MCF 10A (cell line): ENCODE measurements at places on chromosomes 6 and 20. TPM values are rescaled to one million over a fixed set of nuclear protein-coding genes. Genes with fewer than 3 reads are reported as not detected.

Gene CCN2
- total RNA-seq, result 10.9 and 49.4 TPM in 2 replicates

Gene UBE2J1
- 39.0 and 40.0 TPM in 2 replicates for total RNA-seq

Gene RIN2
- total RNA-seq, result 16.8 and 23.9 TPM in 2 replicates

Gene CD93
- total RNA-seq, result not detected in 2 replicates

Gene HINT3
- total RNA-seq, result 17.9 and 20.2 TPM in 2 replicates

Gene LY86
- not detected in 2 replicates for total RNA-seq

Gene SLC22A23
- total RNA-seq, result 11.5 and 11.9 TPM in 2 replicates

Gene RSPH4A
- not detected in 2 replicates for total RNA-seq

Gene ADGRG6
- 28.8 and 44.2 TPM in 2 replicates for total RNA-seq

Gene ZBTB46
- 0.63 and 0.71 TPM in 2 replicates for total RNA-seq

Gene UFL1
- 41.6 and 48.0 TPM in 2 replicates for total RNA-seq

Gene SOD2
- total RNA-seq, result 424 and 600 TPM in 2 replicates

Gene ACSS2
- total RNA-seq, result 36.6 and 42.0 TPM in 2 replicates

Gene MCM9
- total RNA-seq, result 13.0 and 14.7 TPM in 2 replicates

Gene BACH2
- total RNA-seq, result 7.5 and 9.9 TPM in 2 replicates

Gene PAK5
- not detected in 2 replicates for total RNA-seq

Gene HLA-DPA1
- not detected in 2 replicates for total RNA-seq

Gene C4B
- 7.7 and 12.7 TPM in 2 replicates for total RNA-seq

Gene PNPLA1
- total RNA-seq, result 0.27 TPM in 1 of 2 replicates, not detected in the other

Gene ZNF831
- total RNA-seq, result not detected in 2 replicates

Gene EYA2
- 0.12 TPM in 1 of 2 replicates, not detected in the other for total RNA-seq

Gene CYP21A2
- total RNA-seq, result 0.33 and 0.88 TPM in 2 replicates

Gene NHLRC1
- not detected in 2 replicates for total RNA-seq

Gene IMPG1
- not detected in 2 replicates for total RNA-seq

Gene GABRR2
- total RNA-seq, result not detected in 2 replicates
